ENCODE measurements at places on chromosomes 2 and 18. TPM values are rescaled to one million over a fixed set of nuclear protein-coding genes. Genes with fewer than 3 reads are reported as not detected.

GRCh38 chr2:179562330-179562885 lies 297.8 kb upstream of the SESTD1 start:
- no peaks in the 10 kb centered on the region for H3K4me1 ChIP-seq
- H3K27ac ChIP-seq = no peak overlapping the region

GRCh38 chr2:113207021-113207420 lies 33.2 kb downstream of the PSD4 start:
- no peaks in the 10 kb centered on the region for H3K27me3 ChIP-seq
- H3K4me3 ChIP-seq = no peak overlapping the region
- H3K27ac ChIP-seq = no peak overlapping the region
- peaks cover 22% of the 10 kb centered on the region for H3K36me3 ChIP-seq
- H3K4me1 ChIP-seq = peaks cover 8% of the 10 kb centered on the region

Gene C2orf42
- 24.7 TPM for total RNA-seq

Gene TTN
- total RNA-seq = 3.3 TPM

GRCh38 chr2:42513252-42513918 lies 19.6 kb upstream of the KCNG3 start:
- DNase-seq = no peak
- H3K27ac ChIP-seq = no peak overlapping the region
- H3K27me3 ChIP-seq = no peaks in the 10 kb centered on the region
- no peaks in the 10 kb centered on the region for H3K36me3 ChIP-seq

Gene PPP1R1C
- not detected for total RNA-seq

DNA sequence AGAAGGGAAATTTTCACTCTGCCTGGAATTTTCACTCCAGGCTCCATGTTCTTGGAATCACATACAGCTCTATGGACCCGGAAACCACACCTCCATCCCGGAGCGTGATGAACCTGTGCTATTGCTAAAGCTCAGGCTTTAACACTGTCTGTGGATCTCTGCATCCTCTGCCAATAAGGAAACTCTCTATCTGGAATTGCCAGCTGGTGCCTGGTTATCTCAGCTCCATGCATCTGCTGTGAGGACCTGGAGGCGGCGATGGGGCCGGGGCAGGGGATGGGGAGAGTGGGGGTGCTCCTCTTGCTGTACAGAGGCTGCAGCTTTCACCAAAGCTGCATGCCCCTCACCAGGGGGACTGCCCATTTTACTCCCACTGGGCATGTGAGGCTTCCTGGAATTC lies 754.0 kb upstream of the SOX11 start:
- H3K27ac ChIP-seq = no peak overlapping the region
- no peak for DNase-seq
- no peak overlapping the region for H3K4me3 ChIP-seq
- H3K36me3 ChIP-seq = no peaks in the 10 kb centered on the region
- no peaks in the 10 kb centered on the region for H3K4me1 ChIP-seq
- H3K27me3 ChIP-seq = no peaks in the 10 kb centered on the region

Gene GPC1
- total RNA-seq = 21.9 TPM

- H3K27ac ChIP-seq = no peak overlapping the region
- H3K27me3 ChIP-seq = no peaks in the 10 kb centered on the region
- H3K4me1 ChIP-seq = no peaks in the 10 kb centered on the region
- no peak overlapping the region for H3K4me3 ChIP-seq
Measured at GRCh38 chr2:214019229-214019972, 391.5 kb upstream of the VWC2L start.

DNA sequence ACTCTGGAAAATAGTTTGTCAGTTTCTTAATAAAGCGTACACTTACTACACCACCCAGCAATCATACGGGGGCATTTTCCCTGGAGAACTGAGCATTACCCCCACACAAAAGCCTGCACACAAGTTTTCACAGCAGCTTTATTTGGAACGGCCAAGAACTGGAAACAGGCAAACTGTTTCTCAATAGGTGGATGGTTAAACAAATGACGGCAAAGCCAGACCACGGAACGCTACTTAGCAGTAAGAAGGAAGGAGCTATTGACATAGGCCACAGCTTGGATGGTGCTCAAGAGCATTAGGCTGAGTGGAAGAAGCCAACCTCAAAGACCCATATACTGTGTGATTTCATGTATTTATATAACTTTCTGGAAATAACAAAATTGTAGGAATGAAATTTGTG lies 9.0 kb downstream of the MALL start:
- H3K27me3 ChIP-seq = peaks cover 34% of the 10 kb centered on the region
- H3K4me3 ChIP-seq = no peak overlapping the region
- peaks cover 21% of the 10 kb centered on the region for H3K4me1 ChIP-seq
- H3K27ac ChIP-seq = no peak overlapping the region

- DNase-seq = no peak
- no peaks in the 10 kb centered on the region for H3K36me3 ChIP-seq
- H3K4me1 ChIP-seq = no peaks in the 10 kb centered on the region
- H3K27me3 ChIP-seq = no peaks in the 10 kb centered on the region
- no peak overlapping the region for H3K27ac ChIP-seq
Measured at GRCh38 chr2:6392354-6392753, 473.4 kb downstream of the CMPK2 start.

GRCh38 chr2:23426263-23426905 lies 41.4 kb downstream of the KLHL29 start:
- H3K27ac ChIP-seq = no peak overlapping the region
- H3K36me3 ChIP-seq = no peaks in the 10 kb centered on the region
- no peak overlapping the region for H3K4me3 ChIP-seq
- H3K27me3 ChIP-seq = no peaks in the 10 kb centered on the region
- no peaks in the 10 kb centered on the region for H3K4me1 ChIP-seq
- no peak for DNase-seq

DNA sequence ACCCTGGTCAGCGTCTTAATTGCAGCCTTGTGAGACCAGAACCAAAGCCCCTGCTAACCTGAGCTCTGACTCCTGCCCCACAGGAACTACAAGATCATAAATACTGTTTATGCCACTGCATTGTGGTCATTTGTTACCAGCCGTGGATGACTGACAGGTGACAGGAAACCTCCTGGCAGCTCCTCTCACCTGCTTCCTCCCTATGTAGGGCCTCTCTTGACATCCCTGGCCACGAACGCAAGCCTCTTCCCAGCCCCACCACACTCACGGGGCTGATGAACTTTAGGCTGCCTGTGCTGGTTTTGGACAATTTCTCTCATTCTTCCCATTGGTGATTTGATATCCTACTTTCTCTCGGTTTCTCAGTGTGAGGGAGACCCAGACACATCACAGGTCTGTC lies 357.2 kb upstream of the MYT1L start:
- H3K4me3 ChIP-seq = no peak overlapping the region
- DNase-seq = no peak
- no peaks in the 10 kb centered on the region for H3K36me3 ChIP-seq
- peaks cover 7% of the 10 kb centered on the region for H3K4me1 ChIP-seq

DNA sequence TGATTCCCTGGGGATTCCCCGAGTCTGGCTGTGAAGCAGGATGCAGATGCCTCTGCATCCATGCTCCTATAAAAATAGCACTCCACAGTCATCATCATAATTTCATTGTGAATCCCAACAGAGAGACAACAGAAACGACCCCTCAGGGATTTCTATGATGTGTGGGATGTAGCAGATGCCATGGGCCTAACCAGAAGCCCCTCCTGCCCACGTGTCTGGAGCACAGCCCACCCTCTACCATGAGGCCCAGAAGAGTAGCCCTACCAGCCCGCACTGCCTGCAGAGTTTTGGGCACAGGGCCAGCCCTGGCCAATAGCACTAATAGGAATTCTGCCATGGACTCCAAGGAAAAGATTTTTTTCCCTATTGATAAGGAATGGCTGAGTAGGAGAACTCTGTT lies 66.6 kb downstream of the GYPC start:
- no peaks in the 10 kb centered on the region for H3K36me3 ChIP-seq
- H3K4me3 ChIP-seq = no peak overlapping the region
- DNase-seq = no peak
- H3K4me1 ChIP-seq = no peaks in the 10 kb centered on the region

GRCh38 chr18:39188278-39188677 lies 1622.7 kb upstream of the CELF4 start:
- H3K27me3 ChIP-seq = no peaks in the 10 kb centered on the region
- no peak overlapping the region for H3K27ac ChIP-seq
- no peaks in the 10 kb centered on the region for H3K36me3 ChIP-seq
- no peak for DNase-seq

Gene C2orf74
- total RNA-seq = 7.9 TPM

- H3K27me3 ChIP-seq = peaks cover 68% of the 10 kb centered on the region
- H3K27ac ChIP-seq = no peak within 1 kb of the TSS
- peaks cover 5% of the 10 kb centered on the region for H3K36me3 ChIP-seq
Measured at GRCh38 chr2:86337244-86337835, at the start of gene REEP1. REEP1 (minus strand) TSS chr2:86337626; CDS start chr2:86337510, 116 bp downstream.

DNA sequence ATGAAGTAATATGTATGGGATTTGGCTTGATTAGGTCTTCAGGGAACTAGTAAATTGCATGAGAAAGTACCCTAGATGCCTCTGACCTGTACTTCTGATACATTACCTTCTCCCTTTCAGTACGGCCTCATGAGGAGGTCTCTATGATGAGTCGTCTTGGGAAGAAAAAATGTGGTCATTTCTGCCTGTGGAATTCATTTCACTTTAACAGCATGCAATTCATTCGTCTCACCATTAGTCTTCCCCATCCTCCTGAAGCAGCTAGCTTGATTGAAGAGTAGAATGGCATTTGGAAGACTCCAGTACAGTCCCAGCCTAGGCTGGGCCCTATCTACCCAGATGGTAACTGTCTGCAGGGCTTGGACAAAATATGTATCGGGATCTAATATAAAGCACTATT lies 52.2 kb downstream of the TMX3 start:
- no peak overlapping the region for H3K27ac ChIP-seq
- H3K36me3 ChIP-seq = no peaks in the 10 kb centered on the region
- no peaks in the 10 kb centered on the region for H3K4me1 ChIP-seq
- peaks cover 6% of the 10 kb centered on the region for H3K27me3 ChIP-seq
- no peak overlapping the region for H3K4me3 ChIP-seq
